ENCODE measurements at places on chromosomes 7 and 10.

DNA sequence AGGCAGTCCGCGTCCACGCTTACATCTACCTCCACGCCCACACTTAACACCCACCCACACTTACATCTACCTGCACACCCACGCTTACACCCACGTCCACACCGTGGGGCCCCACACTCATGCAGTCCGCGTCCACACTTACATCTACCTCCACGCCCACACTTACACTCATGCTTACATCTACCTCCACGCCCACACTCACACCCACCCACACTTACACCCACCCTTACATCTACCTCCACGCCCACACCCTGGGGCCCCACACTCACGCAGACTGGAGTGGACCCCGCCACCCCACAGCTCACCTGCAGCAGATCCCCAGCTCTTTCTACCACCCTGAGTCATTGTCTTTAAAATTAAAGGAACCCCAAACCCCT, 32.4 kb upstream of the PWWP2B start:
- DNase-seq, result no peak

DNA sequence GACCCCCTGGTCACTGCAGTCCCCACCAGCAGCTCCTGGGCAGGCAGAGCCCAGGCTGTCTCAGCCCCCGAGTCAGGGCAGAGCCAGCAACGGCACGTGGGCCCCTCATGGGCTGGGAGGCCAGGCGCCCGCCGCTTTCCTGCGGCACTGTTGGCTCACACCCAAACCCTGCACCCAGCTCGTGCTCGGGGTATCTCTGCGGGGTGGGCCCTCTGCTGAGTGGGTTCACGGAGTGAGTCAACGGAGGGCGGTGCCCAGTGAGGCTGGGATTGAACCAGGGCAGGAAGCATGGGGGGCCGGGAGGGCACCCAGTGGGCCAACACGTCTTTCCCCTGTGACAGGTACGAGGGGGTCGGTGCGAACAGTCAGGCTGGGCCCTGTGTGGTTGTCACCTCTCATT, 28.9 kb downstream of the ADAP1 start:
- no peak for DNase-seq

DNA sequence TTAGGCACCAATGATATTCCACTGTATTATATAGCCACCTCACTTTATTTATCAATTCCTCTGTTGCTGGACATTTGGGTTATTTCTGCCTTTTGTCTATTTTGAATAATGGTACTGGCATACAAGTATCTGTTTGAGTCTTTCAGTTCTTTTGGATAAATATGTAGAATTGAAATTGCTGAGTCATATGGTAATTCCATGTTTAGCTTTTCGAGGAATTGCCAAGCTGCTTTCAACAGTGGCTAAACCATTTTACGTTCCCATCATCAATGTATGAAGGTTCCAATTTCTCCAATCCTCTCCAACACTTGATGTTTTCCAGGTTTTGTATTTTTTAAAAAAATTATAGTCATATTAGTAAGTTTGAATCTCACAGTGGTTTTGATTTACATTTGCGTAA, 42.3 kb downstream of the JMJD1C start:
- DNase-seq, result no peak

GRCh38 chr7:112765105-112765504, 25.1 kb downstream of the TMEM168 start:
- no peak for DNase-seq

DNA sequence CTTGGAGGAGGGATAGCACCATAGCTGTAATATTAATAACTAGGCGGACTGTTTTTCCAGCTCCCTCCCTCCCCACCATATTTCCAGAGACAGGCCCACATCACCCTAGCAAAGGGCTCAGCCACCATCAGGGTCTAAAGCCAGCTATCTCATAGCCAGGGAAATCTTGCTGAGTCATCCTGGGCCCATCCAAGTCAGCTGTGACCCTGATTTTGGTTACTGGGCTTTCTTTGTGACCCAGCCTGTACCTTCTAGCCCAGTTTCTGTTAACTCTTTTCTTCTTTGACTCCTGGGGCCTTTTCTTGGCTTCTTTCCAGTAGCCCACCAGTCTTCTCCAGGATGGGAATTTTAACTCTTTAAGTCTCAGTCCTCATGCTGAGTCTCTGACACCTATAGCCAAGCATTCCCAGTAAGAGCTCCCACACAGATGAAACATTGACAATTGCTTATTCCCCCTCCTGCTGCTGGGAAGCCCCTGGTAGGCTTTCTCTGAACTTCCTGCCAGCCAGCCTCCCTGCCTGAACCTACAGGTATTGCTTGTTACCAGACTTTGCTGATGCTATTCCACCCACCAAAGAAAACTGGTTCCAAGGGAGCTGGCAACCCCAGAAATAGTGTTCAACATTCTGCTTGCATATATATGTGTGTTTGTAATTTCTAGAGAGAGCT, 34.8 kb upstream of the ADO start:
- peak; percentile 14 for DNase-seq

DNA sequence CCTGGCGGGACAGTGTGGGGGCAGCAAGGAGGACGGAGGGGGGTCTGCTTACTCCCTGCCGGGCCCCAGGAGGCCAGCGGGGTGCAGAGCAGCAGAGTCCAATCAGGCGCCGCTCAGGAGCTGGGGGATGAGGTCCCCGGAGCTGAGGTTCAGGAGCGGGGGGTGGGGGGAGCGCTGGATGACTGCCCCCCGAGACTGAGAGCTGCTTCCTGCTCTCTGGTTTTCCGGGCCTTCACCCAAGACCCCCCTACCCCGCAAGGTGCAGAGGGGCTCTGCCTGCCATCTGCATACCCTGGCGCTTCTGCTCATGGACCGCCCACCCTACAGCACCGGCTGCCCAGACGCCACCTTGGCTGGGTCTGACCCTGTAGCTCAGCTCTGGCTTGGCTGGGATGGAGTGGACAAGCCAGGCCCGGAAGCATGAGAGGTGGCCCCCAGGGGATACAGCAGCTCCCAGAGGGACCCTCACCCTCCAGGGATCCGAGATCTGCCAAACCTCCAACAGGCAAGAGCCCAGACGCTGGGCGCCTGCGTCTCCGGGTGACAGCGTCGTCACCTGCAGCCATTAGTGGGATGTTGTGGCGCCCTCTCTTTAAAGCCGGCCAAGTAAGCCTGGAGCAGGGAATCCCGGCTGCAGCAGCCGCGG, 930 bp downstream of the KNDC1 start:
- DNase-seq, result peak; percentile 78

GRCh38 chr10:43390759-43391158, 18.2 kb downstream of the HNRNPF start:
- peak; percentile 46 for DNase-seq

GRCh38 chr7:147607157-147607800, 983.3 kb upstream of the C7orf33 start:
- DNase-seq, result peak; percentile 34

GRCh38 chr10:116785282-116785681, 42.9 kb upstream of the HSPA12A start:
- DNase-seq, result no peak

Data from H7 (cell line).